ENCODE measurements at places on chromosomes 4 and X.

DNA sequence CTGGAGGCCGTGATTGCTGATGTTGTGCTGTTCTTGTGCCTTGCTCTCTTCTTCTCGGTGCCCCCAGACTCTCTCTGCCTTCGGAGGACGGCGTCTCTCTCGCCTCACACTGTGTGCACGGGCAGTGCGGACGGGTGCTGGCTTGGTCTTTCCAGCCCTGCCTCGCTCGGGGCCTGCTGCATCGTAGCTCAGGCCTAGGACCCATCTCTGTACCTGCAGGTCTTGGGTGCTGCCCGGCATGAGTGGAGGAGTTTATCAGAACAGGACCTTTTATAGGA, 18.2 kb downstream of the RGS12 start:
- no peak for DNase-seq
- no peak overlapping the region for H3K27ac ChIP-seq
- no peaks in the 10 kb centered on the region for H3K36me3 ChIP-seq
- no peak overlapping the region for H3K4me3 ChIP-seq
- peaks cover 2% of the 10 kb centered on the region for H3K4me1 ChIP-seq

- no peaks in the 10 kb centered on the region for H3K36me3 ChIP-seq
- H3K4me1 ChIP-seq: peaks cover 3% of the 10 kb centered on the region
- DNase-seq: no peak
- no peaks in the 10 kb centered on the region for H3K27me3 ChIP-seq
- no peak overlapping the region for H3K27ac ChIP-seq
Observed at GRCh38 chrX:110268395-110268794, 49.5 kb downstream of the AMMECR1 start.

DNA sequence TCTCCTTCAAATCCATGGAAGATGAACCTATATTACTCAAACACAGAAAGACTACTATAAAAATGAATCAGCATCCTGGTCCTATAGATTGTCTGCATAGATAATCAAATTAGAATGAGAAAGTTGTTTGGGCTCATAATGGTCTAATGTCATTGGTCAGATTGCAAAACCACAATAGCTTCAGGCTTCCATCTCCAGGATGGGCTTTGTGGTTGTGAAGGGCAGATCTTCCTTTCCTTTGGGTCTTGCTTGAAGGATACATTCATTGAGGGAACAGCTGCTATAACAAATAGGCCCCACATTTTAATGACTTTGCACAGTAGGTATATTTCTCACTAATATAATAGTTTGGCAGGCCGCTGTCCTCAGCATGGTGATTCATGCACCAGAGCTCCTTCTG, 94.3 kb downstream of the REPS2 start:
- H3K27me3 ChIP-seq: no peaks in the 10 kb centered on the region
- no peak for DNase-seq
- H3K27ac ChIP-seq: no peak overlapping the region
- no peaks in the 10 kb centered on the region for H3K4me1 ChIP-seq
- H3K36me3 ChIP-seq: no peaks in the 10 kb centered on the region

DNA sequence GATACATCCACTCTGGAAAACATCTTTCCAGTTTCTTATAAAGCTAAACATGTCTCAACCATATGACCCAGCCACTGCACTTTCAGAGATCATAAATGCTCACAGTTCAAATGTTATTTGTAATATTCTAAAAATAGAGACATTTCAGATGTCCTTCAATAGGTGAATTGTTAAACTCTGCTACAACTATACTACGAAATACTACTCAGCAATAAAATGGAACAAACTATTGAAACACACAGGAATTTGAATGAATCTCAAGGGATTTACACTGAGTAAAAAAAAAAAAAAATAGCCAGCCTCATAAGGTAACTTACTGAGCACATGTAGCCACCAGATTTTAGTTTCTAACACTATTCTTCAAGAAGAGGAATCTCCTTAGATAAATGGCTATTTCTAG, 253.9 kb downstream of the PCDH18 start:
- H3K4me1 ChIP-seq: no peaks in the 10 kb centered on the region
- H3K4me3 ChIP-seq: no peak overlapping the region
- no peak for DNase-seq
- no peaks in the 10 kb centered on the region for H3K27me3 ChIP-seq
- H3K27ac ChIP-seq: no peak overlapping the region
- no peaks in the 10 kb centered on the region for H3K36me3 ChIP-seq

DNA sequence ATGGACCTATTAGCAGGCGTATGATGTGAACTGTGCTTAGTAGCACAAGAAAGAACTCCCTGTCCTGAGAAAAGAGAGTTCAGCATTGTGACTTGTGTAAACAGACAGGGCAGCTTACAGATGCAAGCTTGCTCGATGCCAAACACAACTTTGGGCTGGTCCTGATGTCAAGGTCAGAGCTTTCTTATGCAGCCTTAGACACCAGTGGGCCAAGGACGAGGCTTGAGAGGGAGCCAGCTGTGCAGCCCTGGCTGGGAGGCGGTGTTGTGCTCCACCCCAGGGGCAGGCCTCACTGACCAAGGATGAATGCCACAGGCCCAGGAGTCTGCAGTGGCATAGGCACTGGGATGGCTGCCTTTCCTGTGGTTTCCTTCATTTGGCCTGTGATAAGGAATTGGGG, 35.4 kb downstream of the JADE1 start:
- peaks cover 3% of the 10 kb centered on the region for H3K36me3 ChIP-seq
- no peak overlapping the region for H3K27ac ChIP-seq
- no peak overlapping the region for H3K4me3 ChIP-seq
- H3K27me3 ChIP-seq: no peaks in the 10 kb centered on the region
- no peak for DNase-seq

DNA sequence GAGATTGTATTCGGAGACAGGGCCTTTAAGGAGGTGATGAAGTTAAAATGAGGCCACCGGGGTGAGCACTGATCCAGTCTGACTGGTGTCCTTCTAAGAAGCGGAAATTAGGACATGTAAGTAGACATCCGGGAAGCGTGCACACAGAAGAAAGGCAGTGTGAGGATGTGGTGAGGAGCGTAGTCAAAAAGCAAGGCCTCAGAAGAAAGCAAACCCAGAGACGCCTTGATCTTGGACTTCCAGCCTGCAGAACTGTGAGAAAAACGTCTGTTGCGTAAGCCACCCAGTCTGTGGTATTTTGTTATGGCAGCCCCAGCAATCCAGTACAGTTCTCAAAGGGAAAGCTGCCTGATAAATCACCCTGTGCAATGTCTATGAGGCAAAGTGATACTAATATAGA, 153.5 kb downstream of the KCNIP4 start:
- H3K27me3 ChIP-seq: no peaks in the 10 kb centered on the region
- H3K4me3 ChIP-seq: no peak overlapping the region
- no peaks in the 10 kb centered on the region for H3K4me1 ChIP-seq
- no peaks in the 10 kb centered on the region for H3K36me3 ChIP-seq
- DNase-seq: no peak

- H3K4me3 ChIP-seq: no peak overlapping the region
- H3K27ac ChIP-seq: no peak overlapping the region
- H3K36me3 ChIP-seq: no peaks in the 10 kb centered on the region
- DNase-seq: no peak
Observed at GRCh38 chr4:140736669-140737343, 19.4 kb downstream of the TBC1D9 start.

DNA sequence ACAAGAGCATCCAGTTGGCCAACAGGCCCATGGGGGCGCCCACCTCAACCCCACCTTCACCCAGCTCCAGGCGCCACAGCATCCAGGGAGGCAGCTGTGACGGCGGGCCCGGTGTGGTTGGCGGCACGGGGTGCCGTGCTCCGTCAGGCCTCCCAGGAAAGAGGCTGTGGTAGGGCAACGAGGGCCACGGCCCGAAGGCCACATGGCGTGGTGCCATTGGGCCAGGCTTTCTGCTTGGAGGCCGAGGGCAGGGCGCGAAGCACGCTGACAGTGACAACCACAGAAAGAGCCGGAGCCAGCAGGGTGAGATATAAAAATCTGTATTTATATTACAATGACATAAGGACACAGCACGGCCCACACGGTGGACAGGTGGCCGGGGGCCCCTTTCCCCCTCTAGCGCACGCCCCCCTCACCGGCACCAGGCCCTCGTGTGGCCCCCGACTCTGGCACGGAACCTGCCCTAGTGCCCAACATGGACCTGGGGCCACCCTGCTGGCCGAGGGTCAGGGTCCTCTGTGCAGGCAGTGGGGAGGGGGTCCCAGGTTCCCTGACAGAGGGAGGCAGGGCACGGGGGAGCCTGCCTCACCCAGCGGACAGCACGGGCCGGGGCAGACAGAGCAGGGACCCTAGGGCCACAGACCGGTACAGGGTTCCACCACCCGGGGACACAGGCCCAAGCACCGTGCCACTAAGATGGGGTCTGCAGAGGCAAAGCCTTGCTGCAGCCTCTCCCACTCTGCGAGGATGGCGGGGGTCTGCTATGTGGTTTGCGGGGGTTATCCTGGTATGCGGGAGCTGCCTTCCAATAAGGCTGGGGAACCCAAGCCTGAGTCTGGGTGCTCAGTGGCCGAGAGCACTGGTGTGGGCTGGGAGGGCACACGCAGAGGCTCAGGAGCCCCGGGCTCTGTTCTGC, 5.5 kb upstream of the HAUS3 start:
- no peaks in the 10 kb centered on the region for H3K27me3 ChIP-seq
- no peaks in the 10 kb centered on the region for H3K36me3 ChIP-seq
- H3K4me3 ChIP-seq: no peak overlapping the region
- peaks cover 9% of the 10 kb centered on the region for H3K4me1 ChIP-seq
- DNase-seq: peak; percentile 17

- H3K27me3 ChIP-seq: no peaks in the 10 kb centered on the region
- H3K4me1 ChIP-seq: peaks cover 51% of the 10 kb centered on the region
- peaks cover 2% of the 10 kb centered on the region for H3K36me3 ChIP-seq
- H3K27ac ChIP-seq: peak overlapping the region; percentile 46
- H3K4me3 ChIP-seq: no peak overlapping the region
Observed at GRCh38 chrX:37813570-37813969, 33.7 kb downstream of the CYBB start.

All from B cell (primary cell).